ENCODE measurements at places on chromosomes 3 and 15.

DNA sequence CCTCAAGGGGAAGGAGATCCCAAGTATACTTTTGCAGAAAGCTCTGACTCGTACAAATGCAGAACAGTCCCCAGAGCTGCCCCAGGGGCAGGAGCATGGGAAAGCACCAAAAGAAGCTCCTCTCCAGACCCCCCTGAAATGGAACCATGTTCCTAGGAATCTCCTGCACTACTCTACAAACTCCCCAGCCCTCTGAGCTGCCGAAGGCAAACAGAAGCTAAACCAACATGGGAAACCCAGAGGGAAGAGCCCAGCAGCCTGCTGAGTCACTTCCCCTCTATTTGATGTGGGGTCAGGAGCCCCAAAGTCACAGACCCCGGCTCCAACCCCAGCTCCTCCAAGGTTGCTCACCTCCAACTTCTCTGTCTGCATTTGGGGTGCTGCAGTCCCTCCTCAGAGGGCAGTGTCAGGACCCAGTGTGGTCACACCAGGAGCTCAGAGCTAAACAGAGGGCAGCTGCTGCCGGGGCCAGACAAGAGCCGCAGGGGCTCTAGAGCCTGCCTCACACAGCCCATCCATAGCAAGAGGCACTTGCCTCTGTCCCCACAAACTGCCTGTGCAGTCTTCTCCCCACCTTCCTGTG, 3.8 kb upstream of the PLXNA1 start:
- no peak for DNase-seq

GRCh38 chr15:100123611-100124010, 218.2 kb downstream of the ADAMTS17 start:
- no peak for DNase-seq

GRCh38 chr15:56891852-56892440, 26.5 kb upstream of the TCF12 start:
- no peak for DNase-seq

DNA sequence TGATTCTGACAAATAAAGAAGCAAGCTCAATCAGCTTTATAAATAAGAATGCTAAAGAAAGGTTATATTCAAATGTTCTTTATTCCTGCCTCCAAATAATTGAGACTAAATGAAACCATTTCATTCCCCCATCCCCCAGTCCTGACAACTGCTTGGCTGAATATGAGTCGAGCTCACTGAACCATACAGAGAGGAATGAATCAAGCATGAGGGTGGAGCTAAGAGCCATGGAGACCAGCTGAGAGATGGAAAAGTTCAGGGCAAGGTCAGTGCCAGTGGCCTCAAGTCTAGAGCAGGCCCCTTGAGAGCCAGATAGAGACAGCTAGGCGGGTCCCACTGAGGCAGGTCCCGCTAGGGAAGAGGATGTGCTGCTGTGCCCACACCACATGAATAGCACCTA, 188.7 kb upstream of the EIF1B start:
- DNase-seq, result no peak

GRCh38 chr15:81410318-81410753, 36.3 kb upstream of the TMC3 start:
- DNase-seq, result no peak

DNA sequence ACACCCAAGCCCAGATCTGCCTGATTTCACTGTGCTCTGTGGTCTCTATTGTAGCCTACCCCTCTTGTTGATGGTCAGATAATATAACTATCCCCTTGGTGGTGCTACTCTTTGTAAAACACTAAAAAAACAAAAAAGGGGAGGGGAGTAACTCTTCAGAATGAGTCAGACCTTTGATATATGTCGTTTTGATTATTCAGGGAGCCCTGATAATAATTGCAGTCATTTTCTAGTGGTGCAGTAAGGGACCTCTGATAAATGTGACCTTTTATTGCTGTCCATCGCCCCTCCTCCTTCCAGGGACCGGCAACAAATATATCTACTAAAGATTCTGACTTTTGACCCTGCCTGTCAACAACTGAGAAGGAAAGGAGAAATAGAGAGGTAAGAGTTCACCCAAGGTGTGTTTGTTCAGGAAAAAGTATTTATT, 45.1 kb upstream of the MAGI1 start:
- no peak for DNase-seq

- DNase-seq, result no peak
These were observed 155.1 kb downstream of the MECOM start for GRCh38 chr3:169508426-169508825.

GRCh38 chr3:32557640-32558352, 12.9 kb downstream of the DYNC1LI1 start:
- no peak for DNase-seq

DNA sequence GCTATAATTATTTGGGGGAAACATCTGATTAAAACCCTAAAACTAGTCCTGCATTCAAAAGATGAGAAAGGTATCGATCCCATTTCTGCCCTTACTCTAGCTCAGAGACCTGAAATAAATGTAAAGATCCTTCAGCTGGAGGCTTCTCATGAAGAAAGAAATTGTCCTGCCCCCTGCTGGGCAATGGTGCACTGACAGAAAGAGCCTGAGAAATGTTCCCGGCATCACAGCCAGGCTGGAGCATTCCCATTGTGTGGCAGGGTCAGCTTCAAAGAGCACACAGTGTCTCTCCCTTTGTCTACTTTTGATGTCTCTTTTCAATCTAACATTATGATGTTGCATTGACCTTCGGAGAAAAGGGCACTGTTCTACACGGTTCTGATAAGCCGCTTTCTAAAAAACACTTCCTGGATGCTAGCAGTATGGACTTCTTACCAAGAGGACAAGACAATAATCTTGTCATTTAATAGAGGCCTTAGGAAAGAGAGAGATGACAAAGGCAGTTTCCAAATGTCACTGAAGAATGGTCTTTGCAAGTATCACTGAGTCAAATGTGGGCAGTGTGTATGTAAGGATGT, 287.5 kb downstream of the MAGI1 start:
- no peak for DNase-seq

- no peak for DNase-seq
These were observed 990 bp upstream of the CLDN1 start for GRCh38 chr3:190323246-190323626.

- DNase-seq, result no peak
These were observed 91.8 kb upstream of the ALCAM start for GRCh38 chr3:105274958-105275357.

- DNase-seq, result no peak
These were observed 191.7 kb downstream of the NR1D2 start for GRCh38 chr3:24136624-24137310.

GRCh38 chr3:96813820-96814650, at the start of gene EPHA6:
TSS of gene EPHA6 (plus strand) at chr3:96814594.
- no peak for DNase-seq

DNA sequence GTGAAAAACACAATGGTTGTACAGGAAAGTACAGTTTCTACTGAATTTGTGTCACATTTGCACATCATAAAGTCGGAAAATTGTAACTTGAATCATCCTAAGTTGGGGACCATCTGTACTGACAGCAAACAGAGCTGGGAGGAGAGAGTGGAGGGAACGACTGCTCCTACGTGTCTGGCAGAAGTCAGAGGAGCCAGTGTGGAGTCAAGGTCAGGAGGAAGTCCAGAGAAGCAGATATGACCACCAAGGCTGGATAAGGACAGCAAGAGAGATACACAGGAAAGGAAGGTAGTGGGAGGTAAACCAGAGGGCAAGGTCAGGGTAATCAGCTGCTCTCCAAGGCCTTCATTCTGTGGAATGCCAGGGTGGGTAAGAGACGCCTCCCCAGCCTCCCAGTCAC, 2.7 kb upstream of the CILP start:
- no peak for DNase-seq

DNA sequence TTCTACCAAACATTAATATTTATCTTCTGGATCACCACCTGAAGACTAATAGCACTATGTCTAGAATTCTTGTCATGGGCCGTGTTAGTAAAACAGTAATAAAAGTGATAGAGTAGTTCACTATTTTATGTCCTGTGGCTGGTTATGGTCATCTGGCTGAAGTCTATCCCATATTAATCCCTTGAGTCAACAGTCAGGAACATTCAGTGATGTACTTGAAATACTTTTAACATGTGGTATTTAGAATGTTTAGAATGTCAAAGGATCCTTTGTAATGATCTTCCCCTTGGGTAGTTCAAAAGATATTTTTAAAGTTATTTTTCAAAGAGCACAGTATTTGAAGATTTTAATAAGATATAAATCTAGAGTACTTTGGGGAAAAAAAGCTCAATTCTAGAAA, 117.0 kb downstream of the MBNL1 start:
- no peak for DNase-seq
